ENCODE measurements at places on chromosomes 16 and 17.
A peak's percentile ranks its signal among the peaks of the same experiment; 100 is the strongest.

DNA sequence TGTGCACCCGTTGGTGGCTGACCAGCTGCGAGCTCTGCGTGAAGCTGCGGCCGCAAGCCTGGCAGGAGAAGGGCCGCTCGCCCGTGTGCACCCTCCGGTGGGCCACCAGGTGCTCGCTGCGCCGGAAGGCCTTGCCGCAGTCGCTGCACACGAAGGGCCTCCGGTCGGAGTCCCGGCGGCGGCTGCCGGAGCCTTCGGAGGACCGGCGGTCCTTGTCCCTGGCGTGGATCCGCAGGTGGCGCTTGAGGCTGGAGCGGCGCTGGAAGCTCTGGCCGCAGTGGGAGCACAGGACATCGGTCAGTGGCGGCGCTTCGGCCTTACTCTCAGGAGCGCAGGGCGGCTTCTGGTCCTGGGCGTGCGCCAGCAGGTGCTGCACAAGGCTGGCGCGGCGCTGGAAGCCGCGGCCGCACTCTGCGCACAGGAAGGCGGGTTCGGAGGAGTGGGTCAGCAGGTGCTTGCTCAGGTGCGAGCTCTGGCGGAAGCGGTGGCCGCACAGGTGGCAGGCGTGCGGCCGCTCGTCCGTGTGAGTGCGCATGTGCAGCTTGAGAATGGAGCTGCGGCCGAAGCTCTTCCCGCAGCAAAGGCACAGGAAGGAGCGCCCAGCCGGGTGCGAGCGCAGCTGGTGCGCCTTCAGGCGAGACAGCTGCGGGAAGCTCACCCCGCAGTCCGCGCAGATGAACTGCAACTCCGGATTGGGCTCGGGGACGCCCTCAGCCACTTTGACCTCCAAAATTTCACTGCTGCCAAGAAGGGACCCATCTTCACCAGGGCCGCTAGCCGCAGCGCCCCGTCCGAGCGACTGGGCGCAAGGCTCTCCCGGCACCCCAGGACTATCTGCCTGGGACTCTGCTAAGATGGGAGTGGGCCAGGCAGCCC is 9.1 kb downstream of the ZSCAN10 start:
- DNase-seq = no peak

DNA sequence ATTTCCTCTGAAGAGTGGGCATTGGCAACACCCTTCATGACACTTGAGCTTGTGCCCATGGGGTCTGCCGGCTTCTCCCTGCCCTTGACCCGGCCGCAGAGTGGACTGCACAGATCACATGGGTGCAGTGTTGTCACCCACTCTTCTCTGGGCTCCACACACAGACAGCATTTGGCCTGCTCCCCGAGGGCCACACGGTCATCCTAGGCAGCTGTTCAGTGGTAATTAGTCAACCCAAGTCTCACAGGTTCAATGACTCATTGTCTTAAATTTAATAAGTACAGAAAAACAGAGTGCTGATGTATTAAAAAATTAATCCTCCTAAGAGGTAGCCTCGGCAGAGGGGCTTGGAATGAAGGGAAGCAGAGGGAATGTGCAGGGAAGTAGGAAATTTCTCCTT is 204.8 kb downstream of the MSI2 start:
- no peak for DNase-seq

- no peak for DNase-seq
Measured at GRCh38 chr16:56204816-56205215, 13.5 kb downstream of the GNAO1 start.

GRCh38 chr16:72764015-72764654 is 283.8 kb downstream of the ZFHX3 start:
- DNase-seq = no peak

DNA sequence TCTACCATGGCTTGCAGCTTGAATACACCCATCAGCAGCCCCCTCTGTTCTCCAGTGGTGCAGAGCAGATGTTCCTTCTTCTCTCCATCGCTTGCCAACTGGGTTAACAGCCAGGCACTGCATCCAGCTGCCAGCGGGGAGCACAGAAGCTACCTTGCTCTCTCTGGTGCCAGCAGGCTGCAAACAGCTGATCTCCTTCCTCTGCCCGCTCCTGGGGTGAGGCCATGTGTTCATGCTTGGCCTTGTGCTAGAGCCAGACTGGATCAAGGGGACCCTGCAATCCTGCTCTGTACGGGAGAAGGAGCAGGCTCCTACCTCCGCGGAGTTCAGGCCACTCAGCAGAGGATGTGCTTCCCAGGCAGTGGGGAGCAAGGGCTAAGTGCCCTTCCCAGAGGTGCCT is 24.1 kb upstream of the ENGASE start:
- DNase-seq = no peak

DNA sequence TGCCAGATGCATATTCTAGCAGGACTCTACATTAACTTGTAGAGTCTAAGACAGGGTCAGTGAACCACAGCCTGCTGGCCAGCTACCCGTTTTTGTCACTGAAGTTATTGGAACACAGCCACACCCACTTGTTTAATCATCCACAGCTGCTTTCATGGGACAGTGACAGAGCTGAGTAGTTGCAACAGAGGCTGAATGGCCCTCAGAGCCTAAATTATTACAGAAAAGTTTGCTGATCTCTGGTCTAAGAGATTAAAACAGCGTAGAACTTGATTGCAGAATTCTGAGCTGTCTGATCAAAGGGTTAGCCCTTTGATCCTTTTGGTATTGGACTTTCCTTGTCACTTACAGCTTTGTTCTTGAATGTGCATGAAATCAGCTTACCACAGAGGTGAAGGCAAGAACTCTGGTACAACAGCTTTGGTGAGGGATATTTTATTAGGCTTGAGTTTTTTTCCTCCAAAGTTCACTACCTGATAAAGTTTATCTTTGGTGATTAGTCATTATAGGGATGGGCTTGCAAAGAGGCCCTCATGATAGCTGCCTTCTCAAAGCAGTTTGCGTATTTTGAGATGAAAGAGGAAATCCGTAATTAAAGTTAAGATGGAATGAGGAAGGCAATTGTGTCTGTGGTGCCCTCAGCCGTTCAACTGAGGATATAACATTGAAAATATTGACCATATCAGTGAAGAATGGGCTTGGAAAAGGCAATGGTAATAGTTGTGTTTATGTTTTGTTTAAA is 23.6 kb downstream of the ALDH3A2 start:
- DNase-seq = no peak

- DNase-seq = no peak
Measured at GRCh38 chr16:1364510-1364909, 12.8 kb downstream of the GNPTG start.

GRCh38 chr17:17381446-17382064 is 78.4 kb downstream of the NT5M start:
- no peak for DNase-seq

DNA sequence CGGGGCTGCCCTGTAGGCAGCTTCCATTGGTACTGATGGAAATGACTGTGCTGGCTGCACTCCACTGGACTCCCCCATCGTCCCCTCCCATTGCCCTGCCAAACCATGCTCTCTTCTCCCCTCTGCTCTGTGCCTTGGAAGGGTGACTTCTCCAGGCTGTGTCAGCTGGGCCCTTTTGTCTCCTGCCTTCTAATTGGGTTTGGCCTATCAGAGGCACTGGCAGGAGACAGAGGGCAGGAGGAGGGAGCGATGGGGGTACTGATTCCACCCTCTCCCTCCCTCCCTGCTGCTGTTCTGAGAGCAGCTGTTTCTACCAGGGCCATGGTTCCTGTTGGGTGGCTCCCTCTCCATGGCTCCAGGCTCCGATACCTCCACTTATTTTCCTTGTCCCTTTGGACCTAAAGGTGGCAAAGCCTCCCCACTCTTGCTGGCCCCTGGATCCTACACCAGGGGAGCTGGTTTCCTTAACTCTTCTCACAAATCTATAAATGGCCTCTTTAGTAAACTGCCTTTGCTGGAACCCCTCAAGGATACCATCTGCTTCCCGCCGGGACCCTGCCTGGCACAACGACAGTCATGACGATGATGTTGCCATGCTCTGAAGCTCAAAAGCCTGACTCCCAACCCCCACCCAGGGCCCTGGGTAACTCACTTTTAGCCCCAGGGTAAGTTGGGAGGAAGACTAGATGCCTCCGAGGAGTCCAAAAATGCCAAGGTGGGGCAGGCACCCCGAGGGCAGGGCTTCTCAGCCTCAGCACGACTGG is 123.8 kb upstream of the RPL38 start:
- DNase-seq = no peak

DNA sequence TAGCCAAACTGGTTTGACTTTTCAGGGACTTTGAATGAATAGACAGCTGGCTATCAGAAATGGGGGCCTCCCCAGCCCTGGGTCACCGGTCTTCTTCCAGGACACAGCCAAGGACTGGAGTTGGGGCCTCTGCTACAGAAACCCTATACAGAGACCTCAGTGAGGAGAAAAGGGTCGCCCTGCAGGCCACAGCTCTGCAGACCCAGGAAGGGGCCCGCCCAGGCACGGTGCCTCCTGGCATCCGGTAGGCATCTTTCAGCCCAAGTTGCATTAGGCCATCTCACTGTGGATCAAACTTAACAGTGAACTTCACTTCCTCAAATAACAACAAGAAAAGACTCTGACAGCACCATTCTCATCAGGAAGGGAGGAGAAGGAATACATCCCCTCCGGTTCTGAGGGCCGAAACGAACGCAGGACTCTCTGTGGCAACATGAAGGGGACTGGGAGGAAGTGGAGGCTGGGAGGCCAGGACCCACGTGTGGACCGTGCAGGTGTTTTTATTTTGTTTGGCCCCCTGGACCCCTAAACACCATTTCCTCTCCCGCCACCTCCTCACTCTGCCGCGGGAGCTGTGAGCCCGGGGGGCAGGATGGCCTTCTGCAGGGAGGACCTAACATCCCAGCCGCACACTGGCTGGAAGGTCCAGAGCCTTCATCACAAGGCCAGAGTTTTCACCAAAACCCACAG is 7.2 kb downstream of the SLC38A10 start:
- no peak for DNase-seq

DNA sequence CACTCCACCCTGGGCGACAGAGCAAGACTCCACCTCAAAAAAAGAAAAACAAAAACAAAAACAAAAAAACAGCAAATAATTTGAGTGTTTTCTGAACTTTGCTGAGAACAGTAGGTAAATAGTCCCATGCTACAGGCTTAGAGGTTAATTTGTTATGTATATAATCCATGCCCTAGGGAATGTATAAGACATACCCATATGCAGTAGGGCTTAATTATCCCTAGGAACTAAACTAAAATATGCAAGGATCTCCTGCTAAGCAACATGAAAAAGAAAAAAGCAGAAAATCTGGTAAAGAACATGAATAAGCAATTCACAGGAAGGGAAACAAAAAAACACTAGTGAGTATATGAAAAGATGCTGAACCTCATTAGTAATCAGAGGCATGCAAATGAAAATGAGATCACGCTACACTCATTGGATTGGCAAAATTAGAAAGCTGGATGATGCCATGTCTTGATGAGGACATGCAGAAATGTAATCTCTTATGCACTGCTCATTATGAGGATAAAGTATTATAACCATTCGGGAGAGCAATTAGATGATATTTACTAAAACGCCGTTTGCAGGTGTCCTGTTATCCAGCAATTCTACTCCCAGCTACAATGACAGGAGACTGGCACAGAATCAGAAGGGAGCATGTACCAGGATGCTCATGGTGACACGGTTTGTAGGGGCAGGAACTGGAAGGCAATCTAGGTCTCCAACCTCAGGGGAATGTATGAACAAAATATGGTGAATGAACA is 5.6 kb downstream of the KCTD13 start:
- DNase-seq = no peak

- DNase-seq = peak; percentile 79
Measured at GRCh38 chr17:61251939-61252865, 147.4 kb upstream of the TBX2 start.

- peak; percentile 99 for DNase-seq
Measured at GRCh38 chr16:58129097-58129936, at the start of gene CFAP20. CFAP20 (minus strand) TSS chr16:58129381; CDS start chr16:58129115, 266 bp downstream.

- DNase-seq = no peak
Measured at GRCh38 chr16:56518425-56518824, 1.4 kb downstream of the BBS2 start.

DNA sequence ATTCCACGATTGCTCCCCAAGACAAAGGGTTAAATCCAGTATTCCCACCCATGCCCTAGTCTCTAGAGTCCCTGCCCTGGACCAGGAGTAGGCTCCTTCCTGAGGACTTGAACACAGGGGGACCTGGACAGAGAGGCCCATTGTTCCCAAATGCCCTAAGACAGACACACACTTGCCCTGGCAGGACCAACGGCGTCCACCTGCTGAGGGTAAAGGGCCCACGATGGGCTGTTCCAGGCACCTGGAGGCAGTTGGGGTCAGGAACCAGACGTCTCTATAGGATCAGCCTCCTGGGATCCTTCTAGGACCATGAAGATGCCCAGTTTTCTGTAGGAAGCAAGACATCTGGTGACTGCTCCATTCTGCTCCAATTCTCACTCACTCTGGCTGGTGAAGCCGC is 39.3 kb downstream of the TNFRSF13B start:
- DNase-seq = no peak

DNA sequence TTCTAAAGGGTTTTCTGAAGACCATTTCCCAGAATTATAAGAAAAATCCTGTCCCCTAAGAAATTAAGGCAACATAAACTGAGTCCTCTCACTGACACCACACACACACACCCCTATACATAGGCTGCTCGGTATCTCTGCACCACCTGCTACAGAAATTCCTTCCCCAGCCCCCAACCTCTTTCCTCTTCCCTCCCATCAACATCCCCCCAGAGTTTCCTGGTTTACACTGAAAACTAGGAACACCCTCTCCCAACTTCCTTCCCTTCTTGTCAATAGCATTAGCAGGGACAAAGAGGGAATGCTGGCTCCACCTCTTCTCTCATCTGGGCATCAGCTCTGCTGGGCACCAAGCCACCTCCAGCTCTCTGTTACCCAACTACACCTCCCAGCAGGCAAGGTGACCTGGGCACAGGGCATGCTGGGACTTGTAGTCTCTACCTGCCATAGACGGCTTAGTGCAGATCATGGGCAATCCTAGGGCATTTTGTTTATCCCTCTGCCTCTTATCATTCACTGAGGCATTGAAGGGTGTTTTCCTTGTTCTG is 15.7 kb downstream of the CAVIN1 start:
- peak; percentile 96 for DNase-seq

GRCh38 chr16:14187517-14188338 is 116.6 kb downstream of the MRTFB start:
- DNase-seq = no peak

DNA sequence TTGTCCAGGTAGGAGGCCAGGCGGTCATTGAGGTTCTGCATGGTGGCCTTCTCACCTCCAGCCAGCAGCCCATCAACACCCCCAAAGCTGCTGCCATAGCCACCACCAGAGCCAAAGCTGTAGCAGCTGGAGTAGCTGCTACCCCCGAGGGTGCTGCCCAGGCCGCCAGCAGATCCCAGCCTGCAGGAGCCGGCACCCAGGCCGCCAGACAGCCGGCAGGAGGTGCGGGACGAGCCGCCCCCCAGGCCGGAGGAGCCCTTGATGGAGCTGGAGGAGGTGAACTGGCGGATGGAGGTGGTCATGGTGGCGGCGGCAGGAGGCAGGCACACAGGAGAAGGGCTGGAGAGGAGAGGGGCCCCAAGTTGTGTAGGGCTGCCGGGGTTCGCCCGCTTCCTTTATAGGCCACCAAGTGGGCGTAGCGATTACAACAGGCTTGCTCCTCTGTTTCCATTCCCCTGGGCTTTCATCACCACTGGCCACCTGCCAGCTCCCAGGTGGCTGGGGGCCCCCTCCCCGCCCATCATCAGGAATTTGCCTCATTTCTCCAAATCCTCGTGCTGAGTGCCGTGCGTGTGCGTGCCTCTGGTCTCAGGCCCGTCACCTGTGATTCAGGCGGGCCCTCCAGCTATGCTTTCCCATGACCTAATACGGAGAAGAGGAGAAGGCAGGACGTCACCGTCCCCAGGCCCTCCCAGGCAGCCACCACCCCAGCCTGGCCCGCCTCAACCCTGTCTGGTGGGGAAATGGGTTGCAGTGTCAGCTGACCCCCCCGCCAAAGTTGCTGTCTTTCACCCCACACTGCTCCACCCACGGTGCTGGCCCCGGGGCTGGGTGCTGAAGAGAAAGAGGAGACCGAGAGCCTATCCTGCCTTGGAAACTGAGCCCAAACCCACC is at the start of gene KRT17:
KRT17 (minus strand) TSS at position 368 of the 894 bp plus-strand sequence; CDS start at position 302, 66 bp downstream.
- DNase-seq = no peak
